ENCODE measurements at places on chromosomes 12 and 14. TPM values are rescaled to one million over a fixed set of nuclear protein-coding genes. Genes with fewer than 3 reads are reported as not detected.

SYCP3 gene
- total RNA-seq: not detected

PLA2G1B gene
- total RNA-seq: 1.8 TPM

STON2 gene
- total RNA-seq: 20.8 TPM

MMP19 gene
- 774 TPM for total RNA-seq

GRCh38 chr12:6187948-6188793 lies 12.0 kb upstream of the CD9 start:
- no peak for DNase-seq

RIMBP2 gene
- 1.1 TPM for total RNA-seq

DNA sequence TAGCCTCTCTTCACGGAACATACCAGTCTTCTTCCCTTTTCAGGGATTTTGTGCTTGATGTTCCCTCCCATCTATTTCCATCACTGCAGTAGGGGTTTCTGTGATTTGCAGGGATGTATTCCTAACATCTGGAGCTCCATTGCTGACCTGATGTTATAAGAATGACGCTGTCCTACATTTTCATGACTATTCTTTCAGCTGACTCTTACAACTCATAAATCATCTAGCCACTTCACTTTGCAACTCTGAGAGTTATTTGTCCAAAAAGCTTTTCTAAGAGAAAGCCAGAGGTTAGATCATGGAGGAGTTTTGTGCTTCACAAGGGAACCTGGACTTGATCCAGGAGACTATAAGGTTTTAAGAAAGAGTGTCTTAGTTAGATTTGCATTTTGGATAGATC lies 116.6 kb upstream of the FAR2 start:
- no peak for DNase-seq

DNA sequence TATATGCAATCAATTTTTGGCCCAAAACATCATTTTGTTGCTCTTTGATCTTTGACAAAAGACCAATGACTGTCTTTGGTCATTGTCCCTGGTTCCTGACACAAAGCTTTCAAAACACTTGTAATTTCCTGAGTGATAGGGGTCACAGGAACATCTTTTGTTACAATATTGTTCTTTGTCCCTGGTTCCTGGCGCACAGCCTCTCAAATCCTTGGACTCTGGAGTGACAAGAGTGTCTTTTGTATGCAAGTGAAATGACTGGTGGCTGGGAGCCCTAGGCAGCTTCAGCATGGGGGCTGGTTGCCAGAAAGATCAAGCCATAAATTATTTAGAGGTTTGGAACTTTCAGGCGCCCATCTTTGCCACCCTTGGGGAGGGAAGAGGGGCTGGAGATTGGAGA lies 53.9 kb downstream of the DNAH10 start:
- no peak for DNase-seq

DNA sequence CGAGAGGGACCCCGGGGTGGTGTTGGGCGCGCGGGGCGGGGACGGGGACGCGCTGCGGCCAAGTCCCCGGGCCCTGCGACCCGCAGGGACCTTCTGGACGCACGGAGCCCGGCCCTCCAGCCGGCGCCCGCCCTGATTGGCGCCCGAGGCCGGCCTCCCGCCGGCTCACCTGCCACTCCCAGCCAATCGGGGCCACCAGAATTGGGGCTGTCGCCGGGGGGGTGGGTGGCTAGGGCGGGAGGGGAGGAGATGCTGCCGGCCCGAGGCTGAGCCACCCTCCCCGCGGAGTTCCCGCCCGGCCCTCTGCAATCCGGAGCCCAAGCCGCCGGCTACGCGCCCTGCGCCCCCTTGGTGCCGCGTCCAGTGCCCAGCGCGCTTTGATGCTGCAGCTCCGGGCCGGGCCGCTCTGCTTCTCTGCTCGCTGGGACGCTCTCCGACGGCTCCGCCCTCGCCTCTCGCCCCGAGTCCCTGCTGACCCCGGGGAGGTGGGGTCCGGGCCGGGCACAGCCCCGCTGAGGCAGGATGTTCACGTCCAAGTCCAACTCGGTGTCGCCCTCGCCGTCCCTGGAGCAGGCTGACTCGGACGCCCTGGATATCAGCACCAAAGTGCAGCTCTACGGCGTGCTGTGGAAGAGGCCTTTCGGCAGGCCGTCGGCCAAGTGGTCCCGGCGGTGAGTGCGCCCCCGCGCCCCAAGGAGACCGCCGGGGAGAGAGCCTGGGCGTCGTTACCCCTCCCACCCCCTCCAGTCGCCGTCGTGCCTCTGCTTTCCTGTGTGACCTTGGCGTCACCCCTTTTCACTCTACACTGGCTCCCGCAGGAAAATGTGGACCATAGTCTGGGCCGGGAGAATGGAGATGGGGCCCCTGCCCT lies at the start of gene PLEKHD1:
Gene PLEKHD1, plus strand, starts transcription at position 285 of the 871 bp plus-strand sequence. Its CDS starts 238 bp downstream, at position 523.
- DNase-seq: no peak

DNA sequence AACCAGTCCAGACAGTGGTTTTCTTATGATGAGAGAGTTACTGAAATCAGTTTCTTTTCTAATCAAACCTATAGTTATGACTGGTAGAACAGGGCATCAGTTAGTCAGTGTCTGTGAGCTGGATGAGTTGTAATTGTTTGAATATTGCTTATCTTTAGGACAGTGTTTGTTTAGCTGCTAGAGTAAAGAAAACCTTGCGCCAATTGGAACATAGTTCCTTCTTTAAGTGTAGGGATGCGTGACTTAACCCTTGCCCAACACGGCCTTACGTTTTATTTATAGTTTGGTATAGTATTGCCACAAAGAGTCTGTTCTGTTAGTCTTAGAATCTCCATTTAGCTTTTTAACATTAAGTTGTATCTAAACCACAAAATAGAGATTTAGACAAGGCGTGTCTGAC lies 572.6 kb downstream of the SLC16A7 start:
- no peak for DNase-seq

DNA sequence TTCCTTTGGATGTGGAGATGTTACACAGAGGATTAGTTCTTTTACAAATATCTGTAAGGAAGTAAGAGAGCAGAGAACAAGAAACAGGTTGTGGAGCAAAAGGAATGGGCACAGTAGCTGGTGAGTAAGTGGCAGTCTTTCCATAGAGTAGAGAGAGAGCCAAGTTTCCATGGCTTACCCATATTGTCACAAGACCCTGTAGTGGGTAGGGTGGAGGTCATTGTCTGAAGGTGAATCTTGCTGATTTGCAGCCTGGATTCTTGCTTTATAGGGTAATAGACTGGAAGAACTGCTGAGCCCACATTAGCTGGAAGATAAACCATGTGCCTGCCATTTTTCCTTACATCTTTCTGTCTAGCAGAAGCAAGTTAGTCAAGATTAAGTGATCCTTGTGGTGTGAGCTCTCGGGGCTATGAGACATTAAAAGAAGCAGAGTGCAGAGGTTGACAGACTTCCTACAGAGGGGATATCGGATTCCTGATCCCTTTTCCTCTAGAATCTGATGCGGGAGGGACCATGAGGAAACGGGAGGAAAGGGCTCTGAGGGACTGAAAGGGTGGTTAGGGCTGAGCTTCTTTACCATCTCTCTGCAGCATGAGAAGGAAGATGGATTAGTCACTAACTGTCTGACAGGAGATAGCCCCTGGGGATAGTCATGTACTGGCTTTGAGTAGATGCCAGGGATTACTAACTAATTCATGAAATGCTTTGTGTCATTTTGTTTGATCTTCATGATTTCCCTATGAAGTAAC lies 44.0 kb upstream of the LRTM2 start:
- no peak for DNase-seq

DNA sequence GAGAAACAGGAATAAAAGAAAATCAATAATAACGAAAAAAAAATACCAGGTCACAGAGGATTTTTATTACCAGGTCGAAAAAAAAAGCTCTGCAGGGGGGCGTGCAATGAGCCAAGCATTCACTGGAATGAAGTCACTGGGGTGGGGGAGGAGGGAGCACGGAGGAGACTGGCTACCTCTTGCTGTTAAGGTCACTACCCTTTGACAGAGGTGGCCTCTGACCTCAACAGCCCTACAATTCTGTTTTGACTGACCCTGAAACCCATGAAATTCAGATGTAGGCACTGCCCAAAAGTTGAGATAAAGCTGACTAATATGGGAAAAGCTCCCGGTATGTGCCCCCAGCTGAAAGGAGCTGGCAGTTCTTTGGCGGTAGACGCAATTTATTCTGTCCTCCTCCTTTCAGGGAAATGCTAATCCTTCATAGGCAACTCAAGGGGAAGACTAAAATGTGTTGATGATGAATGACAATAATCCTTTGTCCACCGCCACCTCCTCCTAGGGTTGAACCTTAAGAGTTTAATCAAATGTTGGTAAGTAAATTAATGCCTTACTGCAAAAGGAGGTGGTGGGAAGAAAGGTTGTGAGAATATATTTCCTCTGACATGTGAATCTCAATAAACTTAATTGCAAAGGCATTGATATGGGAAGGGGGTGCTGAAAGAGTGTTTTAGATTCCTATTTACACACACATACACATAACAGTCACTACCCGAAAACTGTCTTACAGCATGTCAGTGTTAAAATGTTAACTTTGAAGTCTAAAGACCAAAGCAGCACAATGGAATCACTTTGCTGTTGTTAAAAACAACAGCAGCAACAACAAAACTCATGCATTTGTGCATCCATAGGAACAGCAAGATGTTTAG lies 6.3 kb upstream of the RIC8B start:
- DNase-seq: no peak

HOXC6 gene
- 0.74 TPM for total RNA-seq

DNA sequence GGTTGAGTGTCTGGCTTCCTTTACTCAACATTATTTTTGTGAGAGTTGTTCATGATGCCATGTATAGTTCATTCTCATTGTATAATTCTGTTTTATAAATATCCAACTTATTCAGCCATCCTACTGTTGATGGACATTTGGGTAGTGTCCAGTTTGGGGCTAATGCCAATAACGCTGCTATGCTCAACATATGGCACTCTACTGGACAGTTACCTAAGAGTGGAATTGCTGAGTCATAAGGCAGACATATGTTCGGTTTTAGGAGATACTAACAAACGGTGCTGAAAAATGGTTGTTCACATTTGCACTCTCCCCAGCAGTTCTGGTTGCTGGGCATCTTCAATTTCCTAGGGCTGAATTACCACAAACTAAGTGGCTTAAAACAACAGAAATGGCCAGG lies 28.7 kb upstream of the P2RX4 start:
- DNase-seq: no peak

DNA sequence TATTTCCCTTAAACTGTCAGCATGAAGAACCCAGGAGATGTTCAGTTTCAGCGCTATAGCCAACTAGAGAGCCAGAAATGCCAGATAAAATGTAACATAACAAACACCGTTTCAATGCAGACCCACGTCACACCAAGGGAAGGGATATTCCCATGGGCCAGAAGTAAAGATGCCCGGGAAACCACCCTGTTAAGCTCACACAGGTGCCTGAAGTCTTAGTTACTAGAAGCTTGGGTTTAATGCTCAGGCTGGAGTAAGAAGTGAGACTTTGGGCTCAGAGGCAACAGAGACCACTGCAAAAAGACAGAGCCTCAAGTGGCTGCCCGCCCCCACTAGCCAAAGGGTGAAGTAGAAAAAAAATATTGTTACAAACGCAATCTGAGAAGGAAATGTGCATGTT lies 52.3 kb downstream of the SYNE3 start:
- no peak for DNase-seq

GRCh38 chr14:83988275-83988674 lies 1541.7 kb upstream of the FLRT2 start:
- no peak for DNase-seq

GRCh38 chr14:101496776-101497683 lies 64.3 kb upstream of the DIO3 start:
- no peak for DNase-seq

DNA sequence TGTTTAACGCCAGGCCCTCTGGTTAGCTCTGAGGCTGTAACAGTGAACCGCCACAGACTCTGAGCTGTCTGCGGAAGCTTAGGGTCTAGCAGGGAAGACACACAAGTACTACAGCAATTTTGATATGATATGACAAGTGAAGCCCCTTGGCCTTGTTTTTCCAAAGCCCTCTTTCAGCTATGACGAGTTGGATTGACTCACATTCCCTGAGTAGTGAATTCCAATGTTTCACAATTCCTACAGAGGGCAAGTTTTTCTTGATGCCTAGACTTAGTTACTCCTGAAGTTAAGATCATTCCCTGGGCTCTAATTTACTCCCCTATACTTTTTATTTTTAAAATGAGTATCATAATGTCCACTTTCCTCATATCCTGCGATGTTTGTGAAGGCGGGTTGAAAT lies 53.3 kb upstream of the CISTR start:
- no peak for DNase-seq

DNA sequence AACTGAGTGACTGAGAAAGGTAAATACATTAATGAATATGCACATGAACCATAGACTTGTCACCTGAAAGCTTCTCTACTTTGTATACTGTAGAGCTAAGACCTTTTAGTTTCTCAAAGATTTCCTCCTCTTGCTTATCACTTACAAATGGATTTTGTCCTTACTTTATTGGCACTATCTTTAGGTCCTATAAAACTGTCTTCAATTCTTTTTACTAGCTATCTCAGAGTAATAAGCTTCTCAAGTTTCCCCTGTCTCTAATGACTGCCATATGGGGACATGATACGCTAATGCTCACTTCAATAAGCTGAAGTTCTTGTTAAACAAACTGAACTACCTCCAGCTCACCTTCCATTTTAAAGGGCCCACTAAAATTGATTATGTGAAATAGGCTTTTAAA lies 468.2 kb upstream of the CCDC196 start:
- no peak for DNase-seq

GRCh38 chr12:31037931-31038330 lies 35.7 kb upstream of the DDX11 start:
- DNase-seq: no peak

DNA sequence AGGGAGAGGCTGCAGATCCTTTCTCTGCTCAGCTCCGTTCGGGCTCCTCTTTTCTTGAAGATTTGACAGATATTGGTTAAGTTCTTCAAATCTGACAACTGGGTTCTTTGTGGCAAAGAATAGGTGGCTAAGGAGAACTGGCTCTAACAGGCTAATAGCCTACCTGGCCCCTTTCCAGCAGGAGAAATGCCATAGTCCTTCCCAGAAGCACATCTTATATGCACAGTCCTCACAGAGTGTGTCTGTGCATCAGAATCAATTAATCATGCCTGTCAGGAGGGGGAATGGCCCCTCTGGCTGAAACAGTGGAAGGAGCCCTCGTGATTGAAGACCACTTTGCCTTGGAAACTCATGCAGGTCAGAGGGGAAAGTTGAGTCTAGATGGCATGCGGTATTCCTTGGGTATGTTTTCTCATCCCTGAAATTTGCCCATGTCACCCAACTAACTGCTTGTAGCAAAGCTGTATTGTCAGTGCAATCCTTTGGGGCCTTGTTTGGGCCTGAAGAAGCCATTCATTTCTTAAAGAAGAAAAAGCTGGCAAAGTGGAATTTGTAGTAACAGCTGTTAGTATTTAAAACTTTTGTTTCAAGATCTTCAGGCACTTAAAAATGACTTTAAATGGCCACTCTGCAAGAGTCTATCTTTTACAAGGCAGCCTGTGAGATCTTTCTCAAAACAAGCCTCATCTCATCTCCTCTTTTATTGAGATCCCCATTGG lies 251.5 kb downstream of the ZFP36L1 start:
- no peak for DNase-seq

All from mesenteric fat pad (tissue), 1 donor.